ENCODE measurements at places on chromosomes 4 and X. TPM values are rescaled to one million over a fixed set of nuclear protein-coding genes. Genes with fewer than 3 reads are reported as not detected.

- no peak for DNase-seq
These were observed 18.8 kb downstream of the SRD5A3 start for GRCh38 chr4:55364691-55365344.

Gene ACTRT1
- not detected for total RNA-seq

Gene ATP2B3
- not detected for total RNA-seq

Gene ARX
- total RNA-seq = not detected

Gene GPR78
- total RNA-seq = not detected

DNA sequence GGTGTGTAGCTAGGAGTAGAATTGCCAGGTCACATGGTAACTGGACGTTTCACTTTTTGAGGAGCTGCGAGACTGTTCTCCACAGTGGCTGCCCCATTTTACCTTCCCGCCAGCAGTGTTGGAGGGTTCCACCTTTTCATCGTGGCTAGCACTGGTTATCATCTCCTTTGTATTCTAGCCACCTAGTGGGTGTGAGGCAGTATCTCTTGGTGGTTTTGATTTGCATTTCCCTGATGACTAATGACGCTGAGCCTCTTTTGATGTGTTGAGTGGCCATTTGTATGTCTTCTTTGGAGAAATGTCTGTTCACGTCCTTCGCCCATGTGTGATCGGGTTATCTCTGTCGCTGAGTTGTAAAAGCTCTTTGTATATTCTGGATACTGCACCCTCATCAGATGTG is 10.6 kb downstream of the ABCD1 start:
- no peak for DNase-seq

Measured in mammary epithelial cell (primary cell).